ENCODE measurements at places on chromosomes 12 and 14. TPM values are rescaled to one million over a fixed set of nuclear protein-coding genes. Genes with fewer than 3 reads are reported as not detected.
A peak's percentile ranks its signal among the peaks of the same experiment; 100 is the strongest.

RD3L gene
- total RNA-seq: not detected

DNA sequence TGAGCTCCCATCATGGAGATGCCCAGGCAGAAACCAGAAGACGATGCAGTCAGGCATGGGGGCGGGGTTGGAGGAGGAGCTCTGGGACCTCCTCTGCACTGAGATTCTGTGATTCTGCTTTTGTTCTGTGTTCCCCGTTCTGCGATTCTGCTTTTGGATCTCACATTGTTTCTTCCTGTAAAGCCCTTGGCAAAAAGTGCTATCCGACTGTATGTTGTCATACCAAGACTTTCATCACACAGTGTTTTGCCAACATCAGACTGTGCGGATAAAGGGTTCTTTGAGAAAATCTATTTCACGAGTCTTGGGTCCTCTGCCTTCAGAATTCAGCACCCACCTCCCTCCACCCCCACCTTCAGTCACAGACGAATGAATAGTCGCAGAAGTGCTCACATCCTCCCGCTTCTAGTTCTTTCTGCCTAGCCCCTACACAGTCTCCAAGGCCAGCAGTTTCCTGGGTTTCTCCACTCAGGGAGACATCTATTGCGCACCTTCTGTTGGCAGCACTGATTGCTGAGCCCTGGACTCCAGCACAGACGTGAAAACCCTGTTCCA lies 24.7 kb upstream of the PWP1 start:
- no peak for DNase-seq

DNA sequence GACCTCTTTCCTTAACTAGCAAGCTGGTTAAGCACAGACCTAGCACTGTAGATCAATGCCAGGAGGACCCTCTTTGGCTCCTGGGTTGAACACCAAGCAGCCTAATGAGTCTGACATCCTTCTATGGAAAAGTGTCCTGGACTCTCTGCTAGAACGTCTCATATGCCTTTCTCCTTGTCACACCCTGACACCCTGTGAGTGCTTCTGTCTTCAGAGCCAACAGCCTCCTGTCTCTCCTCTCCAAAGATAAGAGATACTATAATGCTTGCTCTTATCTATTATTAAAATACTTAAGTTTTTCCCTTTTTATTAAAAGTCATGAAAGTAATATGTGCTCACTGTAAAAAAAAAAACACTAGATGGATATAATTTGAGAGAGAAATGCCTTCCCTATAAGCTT lies 222.7 kb downstream of the FOXN3 start:
- DNase-seq: no peak

DNA sequence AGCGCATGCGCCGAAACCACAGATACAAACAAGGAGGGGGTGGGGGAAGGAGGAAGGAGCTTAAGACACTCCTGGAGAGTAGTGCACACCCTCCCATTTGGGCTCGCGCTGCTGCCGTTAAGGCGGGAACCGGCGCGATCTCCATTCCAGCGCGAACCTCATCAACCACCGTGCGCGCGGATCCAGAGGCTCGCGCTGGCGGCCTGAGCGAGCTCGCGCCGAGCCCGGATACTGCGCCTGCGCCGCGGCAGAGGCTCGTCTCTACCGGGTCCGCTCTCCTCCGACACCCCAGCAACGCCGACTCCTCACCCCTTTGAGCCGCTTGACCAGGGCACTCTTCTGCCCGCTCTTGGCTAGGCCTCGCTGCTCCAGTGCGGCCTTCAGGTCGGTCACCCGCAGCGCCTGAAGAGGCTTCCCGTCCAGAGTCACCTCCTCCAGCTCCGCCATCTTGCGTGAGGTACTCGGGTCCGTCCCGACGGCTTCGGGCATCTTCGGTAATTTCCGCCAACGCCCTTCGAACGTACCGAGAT lies at the start of gene ACIN1:
Gene ACIN1 (minus strand): TSS at position 471 of the 530 bp plus-strand sequence. CDS start 24 bp downstream, at position 447.
- DNase-seq: peak; percentile 86

CCDC196 gene
- not detected for total RNA-seq

DNA sequence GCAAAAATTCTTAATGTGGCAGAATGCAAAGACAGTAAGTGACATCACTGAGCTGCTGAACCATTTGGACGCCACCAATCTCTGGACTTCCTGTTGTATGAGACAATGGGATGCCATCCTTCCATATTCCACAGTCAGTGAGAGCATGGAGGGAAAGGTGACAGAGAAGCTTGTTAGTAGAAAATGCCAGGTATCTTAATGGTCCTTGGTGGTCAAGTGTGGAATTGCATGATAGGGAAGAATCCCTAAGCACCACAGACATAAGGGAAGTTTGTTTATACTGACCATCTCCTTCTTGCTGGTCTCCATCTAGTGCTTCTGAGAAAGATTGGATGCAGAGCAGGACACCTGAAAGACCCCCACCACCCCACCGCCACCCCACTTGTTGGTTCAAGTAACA lies 1410.0 kb upstream of the TMEM132C start:
- DNase-seq: no peak

Data from H4 (cell line).